ENCODE measurements at places on chromosomes 1 and 21. TPM values are rescaled to one million over a fixed set of nuclear protein-coding genes. Genes with fewer than 3 reads are reported as not detected.

The USP48 gene
- total RNA-seq, result 84.3 TPM

The LRRC53 gene
- not detected for total RNA-seq

The DFFA gene
- 15.1 TPM for total RNA-seq

The OR14A2 gene
- not detected for total RNA-seq

The SPATA46 gene
- total RNA-seq, result not detected

The TM2D1 gene
- total RNA-seq, result 17.7 TPM

The ZNF669 gene
- total RNA-seq, result 11.6 TPM

The HNRNPU gene
- total RNA-seq, result 440 TPM

The FCRL6 gene
- total RNA-seq, result 0.81 TPM

The THEM5 gene
- total RNA-seq, result not detected

The RNF186 gene
- not detected for total RNA-seq

The COL11A1 gene
- total RNA-seq, result not detected

The EXO1 gene
- 1.4 TPM for total RNA-seq

The TDRD5 gene
- not detected for total RNA-seq

The LEFTY2 gene
- total RNA-seq, result not detected

The OR10Z1 gene
- total RNA-seq, result not detected

The SLAMF7 gene
- total RNA-seq, result 3.1 TPM

The CLCA4 gene
- not detected for total RNA-seq

The ERO1B gene
- total RNA-seq, result 14.9 TPM

The ARHGEF16 gene
- not detected for total RNA-seq

The HPDL gene
- 0.17 TPM for total RNA-seq

The APOBEC4 gene
- total RNA-seq, result not detected

The NUAK2 gene
- total RNA-seq, result 5.1 TPM
